Cardiac muscle cell (in vitro differentiated cells and primary cell): ENCODE measurements at places on chromosomes 4 and X.

DNA sequence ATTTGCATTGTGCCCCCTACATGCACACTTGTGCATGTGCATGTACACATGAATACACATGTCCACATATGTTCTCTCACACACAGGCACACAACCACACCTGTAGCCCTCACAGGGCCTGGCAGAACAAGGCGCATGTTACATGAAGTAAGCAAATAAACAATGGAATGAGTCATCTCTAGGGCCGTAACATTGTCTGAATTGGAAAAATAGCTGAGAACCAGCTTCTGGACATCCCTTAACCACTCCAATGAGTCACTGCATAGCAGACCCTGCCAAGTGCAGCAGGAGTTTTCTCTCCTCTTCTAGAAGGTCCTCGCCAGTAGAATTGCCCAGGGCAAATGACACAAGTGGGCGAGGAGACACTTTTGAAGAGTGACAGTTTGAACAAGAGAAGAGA, 66.1 kb downstream of the MAGEA10 start:
- no peak for DNase-seq

DNA sequence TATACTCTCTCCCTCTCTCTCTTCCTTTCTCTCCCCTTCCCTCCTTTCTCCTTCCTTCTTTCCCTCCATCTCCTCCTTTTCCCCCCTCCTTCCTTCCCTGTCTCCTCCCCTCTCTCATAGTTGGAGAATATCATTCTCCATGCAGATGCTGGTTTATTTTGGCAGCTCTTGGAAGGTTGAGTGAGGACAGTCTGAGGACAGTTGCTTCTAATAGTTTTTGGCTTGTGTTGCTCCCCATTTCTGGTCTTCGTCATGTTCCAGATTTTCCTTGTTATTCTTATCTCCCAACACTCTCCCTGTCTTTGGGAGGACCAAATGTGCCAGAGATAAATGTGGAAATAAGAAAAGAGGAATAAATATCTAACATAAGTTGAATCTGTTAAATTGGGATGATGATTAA, 263.0 kb downstream of the FRMPD4 start:
- no peak for DNase-seq

DNA sequence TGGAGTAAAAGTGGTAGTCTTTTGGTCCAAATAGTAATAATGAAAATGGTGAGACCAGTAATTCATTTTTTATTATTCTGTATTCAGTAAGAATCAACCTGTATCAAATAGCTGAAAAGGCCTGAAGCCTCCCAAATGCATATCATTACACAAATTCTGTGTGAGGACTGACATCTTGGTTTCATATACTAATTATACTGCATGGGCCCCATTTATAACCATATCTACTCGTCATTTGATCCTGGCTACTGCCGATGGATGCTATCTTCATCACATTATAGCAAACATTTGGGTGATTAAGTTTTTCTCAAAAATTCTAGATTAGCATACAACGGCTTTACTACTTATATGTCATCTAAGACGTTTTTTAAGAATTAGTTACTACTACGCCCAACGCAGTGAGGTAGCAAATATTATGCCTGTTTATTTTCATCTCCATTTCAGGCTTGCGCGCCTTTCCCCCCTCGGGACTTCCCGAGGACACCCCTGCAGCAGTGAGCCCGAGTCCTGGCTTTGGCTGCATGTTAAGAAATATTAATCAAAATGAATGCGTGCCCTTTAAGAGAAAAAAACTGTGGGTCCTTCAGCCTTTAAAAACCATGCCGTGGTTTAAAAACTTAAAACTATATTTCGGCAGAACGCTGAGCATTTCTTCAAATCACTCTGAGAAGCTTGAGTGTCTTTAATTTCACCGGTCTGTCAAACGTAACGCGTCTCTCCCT, 814 bp upstream of the MMAA start:
- DNase-seq: no peak

DNA sequence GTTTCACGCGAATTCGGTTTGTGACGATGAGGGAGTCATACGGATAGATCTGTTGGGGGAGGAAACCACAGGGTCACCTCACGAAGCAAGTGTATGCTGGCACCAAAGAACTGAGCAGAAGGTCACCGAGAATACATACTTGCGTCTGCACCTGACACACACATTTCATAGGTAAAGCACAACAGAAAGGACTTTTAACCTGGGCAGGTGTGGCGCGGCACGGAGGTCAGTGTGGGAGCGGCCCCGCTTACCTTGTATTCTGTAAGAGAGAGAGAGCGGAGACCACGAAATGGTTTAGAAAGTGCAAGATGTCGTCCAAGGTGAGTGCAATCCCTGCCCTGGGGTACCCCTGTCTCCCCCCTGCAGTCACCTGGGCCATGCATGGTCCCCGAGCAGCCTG, 43.6 kb upstream of the AFAP1 start:
- no peak for DNase-seq

DNA sequence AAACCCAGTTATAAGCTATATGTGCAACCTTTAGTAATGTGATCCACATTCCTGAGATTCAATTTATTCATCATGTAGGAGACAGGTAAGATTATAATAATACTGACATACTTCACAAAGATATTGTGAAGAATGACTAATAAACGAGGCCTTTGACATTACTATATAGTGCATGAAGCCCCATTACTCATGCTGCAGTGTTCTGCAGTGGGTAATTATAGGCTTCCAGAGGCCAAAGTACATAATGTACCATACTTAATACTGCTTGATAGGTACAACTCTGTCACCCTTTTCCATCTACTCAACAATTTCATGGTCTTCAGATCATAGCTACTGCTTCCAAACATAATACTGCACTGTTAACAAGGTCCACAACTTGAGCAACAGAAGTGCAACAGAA, 68.9 kb downstream of the COL25A1 start:
- no peak for DNase-seq

- no peak for DNase-seq
Measured at GRCh38 chr4:151702256-151702655, 58.6 kb downstream of the GATB start.

- DNase-seq: no peak
Measured at GRCh38 chrX:331825-332495, 13.4 kb upstream of the GTPBP6 start.

DNA sequence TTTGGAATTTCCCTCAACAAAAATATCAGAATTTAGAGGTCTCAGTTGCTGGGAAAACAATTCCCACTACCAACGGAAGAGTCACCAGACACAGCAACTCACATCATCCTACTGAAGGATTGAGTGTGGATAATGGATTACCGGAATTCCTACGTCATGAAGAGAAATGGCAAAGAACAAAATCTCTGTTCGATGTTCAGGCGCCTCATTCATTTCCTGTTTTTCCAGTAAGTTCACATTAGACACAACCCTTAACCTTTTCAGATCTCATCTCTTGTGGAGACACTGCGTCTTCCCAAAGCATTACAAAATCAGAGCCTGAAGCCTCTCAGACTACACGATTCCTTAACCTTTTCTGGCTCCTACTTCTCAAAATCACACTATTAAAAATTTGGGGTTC, 58.5 kb upstream of the CPEB2 start:
- no peak for DNase-seq

DNA sequence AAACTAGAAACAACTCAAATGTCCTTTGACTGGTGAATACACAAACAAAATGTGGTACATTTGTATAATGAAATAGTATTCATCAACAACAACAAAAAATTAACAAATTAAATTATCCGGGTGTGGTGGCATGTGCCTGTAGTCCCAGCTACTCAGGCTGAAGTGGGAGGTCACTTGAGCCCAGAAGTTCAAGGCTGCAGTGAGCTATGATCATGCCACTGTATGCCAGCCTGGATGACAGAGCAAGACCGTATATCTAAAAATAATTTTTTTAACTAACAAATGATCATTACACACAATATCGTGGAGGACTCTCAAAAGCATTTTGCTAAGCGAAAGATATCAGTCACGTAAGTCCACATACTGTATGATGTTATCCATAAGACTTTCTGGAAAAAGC, 71.6 kb upstream of the SORBS2 start:
- no peak for DNase-seq

DNA sequence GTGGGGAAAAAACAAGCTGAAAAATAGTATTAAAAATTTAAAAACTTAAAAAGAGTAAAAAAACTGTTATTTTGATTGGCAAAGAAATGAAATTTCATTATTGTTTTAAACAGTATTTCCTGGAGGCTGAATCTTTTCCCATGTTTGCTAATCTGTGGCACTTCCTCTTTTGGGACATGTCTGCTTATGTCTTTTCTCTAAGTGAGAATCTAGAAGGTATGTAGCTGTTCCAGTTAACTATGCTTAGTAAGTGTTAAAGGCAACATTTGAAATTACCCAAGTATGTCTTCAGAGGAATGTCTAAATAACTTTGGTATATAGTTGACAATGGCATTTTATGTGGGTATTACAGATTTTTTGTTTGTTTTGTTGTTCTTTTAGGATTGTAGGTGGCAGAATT, 81.6 kb upstream of the TBC1D9 start:
- no peak for DNase-seq

DNA sequence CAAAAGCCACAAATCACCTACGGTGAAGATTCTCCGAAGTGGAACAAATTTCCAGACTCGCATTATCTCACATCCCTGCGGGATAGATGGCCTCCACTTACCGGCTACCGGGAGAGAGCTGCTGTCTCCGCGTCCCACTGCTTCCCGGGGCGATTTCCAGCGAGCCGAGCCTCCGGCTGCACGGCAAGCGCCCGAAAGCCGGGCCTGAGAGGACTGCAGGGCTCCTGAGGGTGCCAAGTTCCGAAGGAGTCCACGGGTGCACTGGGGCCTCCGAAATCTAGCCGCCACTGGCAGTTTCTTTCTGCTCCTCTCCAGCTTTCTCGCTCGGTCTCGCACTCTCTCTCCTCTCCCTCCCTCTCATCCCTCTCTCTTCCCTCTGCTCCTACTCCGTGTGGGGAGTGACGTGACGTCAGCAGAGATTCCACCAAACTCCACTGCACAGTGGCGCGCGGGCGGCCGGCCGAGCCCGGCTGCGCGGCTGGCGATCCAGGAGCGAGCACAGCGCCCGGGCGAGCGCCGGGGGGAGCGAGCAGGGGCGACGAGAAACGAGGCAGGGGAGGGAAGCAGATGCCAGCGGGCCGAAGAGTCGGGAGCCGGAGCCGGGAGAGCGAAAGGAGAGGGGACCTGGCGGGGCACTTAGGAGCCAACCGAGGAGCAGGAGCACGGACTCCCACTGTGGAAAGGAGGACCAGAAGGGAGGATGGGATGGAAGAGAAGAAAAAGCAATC, 14.0 kb upstream of the PITX2 start:
- peak; percentile 55 for DNase-seq

DNA sequence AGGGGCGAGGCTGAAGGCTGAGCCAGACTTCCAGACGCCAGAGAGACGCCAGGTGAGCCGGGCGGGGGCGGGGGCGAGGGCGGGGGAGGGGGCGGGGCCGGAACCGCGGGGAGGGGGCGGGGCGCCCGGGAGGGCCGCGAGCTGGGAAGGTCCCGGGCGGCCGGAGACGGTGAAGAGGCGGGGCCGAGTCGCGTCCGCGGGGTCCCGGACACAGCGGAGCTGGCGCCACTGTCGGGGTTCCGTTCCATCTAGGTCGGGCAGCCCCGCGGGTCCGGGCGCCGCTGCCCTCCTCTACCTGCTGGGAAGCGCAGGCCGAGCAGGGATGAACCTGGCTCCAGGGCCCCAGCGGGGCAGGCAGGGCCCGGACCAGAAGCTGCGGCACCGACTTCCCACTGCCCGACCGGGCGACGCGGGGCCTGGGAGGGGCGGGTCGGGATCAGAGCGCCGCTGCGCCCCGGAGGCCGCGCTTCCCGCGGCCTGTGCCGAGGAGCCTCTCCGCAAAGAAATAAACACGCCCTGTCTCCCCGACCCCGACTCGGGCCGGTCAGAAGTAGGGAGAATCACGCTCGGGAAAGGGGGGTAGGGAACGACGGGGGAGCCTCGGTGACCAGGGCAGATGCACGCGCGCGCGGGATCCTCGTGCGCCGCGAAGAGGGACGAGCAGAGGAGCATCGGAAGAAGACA, 10.6 kb downstream of the HMX1 start:
- DNase-seq: no peak

DNA sequence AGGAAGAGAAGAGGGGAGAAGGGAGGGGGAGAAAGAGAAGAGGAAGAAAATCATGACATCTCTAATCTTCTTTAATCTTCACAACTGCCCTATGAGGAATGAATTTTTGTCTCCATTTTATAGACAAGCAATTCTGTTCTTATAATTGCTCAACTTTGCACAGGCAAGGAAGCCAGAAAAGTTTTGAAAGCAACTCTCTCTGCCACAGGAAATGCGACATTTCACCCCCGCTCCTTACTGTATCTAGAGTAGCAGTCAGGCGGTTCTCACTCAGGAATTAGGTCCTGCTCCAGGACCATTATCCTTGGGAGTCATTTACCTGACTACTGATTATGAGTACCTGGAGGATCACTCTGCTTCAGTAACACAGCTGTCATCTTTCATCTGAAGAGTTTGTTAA, 69.2 kb upstream of the FAM9A start:
- DNase-seq: no peak

DNA sequence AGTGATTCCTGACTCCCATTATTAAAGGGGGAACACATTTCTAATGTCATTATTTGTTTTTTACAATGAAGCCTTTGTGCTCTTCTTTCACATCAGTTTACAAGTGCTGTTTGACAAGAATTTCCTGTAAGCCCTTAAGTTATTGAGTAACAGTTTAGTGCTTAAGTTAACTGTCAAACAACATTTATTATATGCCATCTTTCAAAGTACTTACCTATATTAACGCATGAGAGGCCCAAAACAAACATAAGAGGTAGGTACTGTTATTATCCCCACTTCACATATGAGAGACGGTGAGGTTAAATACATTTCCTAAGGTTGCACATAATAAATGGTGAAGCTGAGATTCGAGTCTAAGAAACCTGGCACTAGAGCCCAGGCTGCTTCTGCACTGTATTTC, 56.0 kb upstream of the MAGED1 start:
- DNase-seq: peak; percentile 0

DNA sequence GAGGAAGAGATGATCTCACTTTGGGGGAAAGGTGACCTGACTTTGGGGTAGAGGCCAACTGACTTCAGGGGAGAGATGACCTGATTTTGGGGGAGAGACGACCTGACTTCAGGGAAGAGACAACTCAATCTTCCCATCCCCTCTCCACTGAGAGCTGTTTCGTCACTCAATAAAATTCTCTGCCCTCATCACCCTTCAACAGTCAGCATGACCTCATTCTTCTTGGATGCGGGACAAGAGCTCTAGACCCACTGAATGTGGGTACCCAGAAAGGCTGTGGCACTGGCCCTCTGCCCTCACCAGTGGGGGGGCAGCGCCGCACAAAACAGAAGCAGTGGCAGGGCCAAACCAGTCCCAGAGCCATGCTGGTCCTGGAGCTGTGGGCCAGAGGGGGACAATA, 34.6 kb downstream of the ATXN3L start:
- DNase-seq: no peak

DNA sequence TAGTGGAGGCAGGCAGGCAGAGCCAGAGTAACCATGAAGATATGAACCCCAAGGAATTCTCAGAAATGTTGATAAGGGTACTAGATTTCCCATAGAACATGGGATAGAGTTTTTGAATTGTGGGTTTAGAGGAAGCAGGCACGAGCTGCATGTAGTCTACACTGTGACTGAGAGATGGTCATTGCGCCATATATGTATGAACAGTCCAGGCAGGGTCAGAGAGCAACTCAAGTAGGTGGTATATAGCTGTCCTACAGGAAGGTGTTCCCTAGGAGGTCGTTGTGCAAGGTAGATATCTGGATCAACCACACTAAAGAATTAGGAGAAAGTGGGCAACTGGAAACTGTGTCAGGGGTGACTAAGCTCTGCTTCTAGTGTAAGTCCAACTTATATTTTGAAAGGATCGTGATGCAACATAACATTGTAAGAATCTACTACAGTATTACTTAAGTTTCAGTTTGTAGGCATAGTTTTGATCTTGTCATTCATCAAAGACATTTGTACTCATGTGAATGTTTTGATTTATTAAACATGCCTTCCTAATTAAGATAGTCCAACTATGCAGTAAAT, 94.6 kb downstream of the HPGD start:
- DNase-seq: no peak
